ENCODE measurements at places on chromosomes 3 and 15.

DNA sequence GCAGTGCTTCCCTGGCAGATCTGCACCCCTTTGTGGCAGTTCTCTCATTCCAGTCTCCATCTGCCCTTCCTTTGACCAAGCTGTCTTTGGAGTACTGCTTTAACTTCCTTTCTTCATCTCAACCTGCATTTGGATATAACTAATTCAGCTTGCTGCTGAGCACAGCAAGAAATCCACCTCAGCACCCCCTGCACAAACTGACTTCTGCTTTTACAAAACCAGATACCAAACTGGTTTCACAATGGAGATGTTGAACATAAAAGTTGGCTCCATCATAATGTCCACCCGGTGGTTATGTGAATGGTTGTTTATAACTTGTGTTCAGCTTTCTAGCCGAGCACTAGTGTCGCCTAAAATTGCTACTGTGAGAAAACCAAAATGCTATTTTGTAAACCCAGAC lies 341.1 kb upstream of the SEMA6D start:
- DNase-seq = no peak

DNA sequence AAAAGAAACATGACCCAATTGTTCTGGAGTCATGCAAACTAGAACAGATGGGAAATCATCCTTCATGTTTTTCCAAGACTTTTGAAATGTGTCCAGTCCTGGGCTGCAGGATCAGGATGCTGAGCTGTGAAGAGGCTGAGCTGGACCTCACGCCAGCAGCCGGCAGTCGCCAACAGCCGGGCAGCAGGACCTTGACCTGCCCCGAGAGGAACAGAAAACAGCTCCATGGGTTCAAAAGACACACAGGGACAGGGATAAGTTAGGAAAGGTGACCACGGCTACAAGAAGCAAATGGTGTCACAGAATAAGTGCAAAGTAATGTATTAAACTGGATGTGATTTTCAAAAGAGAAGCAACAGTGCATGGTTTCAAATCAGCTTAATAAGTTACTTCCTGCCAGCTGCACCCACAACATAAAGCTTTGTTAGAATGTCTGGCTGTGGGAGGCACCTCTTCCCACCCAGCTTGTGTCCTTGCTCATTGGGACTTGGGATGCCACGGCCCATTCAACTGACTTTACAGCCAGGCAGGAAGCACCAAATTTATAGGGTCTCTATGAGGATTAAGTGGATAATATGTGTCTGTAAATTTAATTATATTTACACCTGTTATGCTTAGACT lies 266.4 kb downstream of the GABRG3 start:
- no peak for DNase-seq

GRCh38 chr3:195094191-195094921 lies 176.6 kb downstream of the XXYLT1 start:
- DNase-seq = no peak

DNA sequence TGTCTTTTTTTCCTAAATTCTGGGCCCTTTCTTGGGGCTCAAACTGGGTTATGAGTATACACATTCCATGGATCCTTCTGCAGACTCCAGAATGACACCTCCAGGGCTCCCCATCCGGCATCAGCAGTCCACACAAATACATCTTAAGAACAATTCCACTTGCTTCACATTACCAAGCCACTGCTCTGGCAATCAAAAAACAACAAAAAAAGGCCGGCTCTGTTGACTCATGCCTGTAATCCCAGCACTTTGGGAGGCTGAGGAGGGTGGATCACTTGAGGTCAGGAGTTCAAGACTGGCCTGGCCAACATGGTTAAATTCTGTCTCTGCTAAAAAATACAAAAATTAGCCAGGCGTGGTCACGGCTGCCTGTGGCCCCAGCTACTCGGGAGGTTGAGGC lies 49.9 kb upstream of the LPP start:
- no peak for DNase-seq

GRCh38 chr3:12489832-12490231 lies 5.6 kb downstream of the TSEN2 start:
- DNase-seq = no peak

DNA sequence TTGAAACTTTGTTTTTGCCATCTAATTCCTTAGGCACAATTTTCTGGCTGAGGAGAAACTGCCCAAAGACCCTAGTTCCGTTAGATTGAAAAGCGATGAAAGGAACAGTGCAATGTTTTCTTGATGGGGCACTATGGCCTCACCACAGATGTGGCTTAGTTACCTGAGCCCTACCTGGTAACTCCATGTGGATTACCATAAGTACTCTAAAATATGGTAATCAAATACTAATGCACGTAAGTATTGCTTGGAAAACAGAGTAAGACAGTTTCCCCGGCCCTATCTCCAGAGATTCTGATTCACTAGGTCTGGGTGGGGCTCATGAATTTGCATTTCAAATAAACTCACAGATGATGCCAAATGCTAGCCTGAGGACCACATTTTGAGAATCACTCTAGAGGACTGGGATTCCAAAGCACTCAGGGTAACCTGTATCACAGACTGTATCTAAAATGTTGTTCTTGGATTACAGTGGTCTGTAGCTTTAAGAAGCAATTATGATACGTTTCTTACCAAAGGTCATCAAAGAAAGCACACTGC lies 806.3 kb downstream of the FHIT start:
- no peak for DNase-seq

GRCh38 chr3:131739211-131739610 lies 236.4 kb upstream of the MRPL3 start:
- DNase-seq = no peak

GRCh38 chr15:29968895-29969561 lies 113.7 kb upstream of the GOLGA8J start:
- no peak for DNase-seq

DNA sequence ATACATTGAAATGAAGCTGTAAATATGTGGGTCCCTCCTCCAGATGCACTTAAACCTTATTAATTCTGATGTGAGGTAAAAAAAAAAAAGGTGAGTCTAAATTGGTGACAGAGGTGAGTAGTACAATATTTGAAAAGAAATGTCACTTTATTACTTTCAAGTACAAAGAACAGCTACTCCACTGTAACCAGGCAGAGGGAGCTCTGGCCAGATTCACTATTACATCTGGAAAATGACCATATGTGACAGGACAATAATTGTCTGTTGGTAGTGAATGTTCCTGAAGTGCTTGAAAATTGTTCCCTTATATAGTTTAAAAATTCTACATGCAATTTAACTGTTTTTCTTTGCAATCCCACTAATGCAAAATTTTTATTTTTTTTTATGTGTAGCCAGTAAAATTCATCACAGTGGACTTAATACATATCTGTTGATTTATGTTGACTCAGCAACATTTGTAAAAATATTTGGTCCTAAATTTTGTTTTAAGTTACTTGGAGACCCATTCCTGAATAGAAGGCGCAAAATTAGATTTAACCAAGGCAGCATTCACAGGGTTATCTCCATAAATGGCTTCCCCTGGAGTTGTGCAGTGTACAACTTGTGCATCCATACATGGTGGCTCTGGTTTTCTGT lies 231.9 kb upstream of the TBC1D5 start:
- DNase-seq = no peak

DNA sequence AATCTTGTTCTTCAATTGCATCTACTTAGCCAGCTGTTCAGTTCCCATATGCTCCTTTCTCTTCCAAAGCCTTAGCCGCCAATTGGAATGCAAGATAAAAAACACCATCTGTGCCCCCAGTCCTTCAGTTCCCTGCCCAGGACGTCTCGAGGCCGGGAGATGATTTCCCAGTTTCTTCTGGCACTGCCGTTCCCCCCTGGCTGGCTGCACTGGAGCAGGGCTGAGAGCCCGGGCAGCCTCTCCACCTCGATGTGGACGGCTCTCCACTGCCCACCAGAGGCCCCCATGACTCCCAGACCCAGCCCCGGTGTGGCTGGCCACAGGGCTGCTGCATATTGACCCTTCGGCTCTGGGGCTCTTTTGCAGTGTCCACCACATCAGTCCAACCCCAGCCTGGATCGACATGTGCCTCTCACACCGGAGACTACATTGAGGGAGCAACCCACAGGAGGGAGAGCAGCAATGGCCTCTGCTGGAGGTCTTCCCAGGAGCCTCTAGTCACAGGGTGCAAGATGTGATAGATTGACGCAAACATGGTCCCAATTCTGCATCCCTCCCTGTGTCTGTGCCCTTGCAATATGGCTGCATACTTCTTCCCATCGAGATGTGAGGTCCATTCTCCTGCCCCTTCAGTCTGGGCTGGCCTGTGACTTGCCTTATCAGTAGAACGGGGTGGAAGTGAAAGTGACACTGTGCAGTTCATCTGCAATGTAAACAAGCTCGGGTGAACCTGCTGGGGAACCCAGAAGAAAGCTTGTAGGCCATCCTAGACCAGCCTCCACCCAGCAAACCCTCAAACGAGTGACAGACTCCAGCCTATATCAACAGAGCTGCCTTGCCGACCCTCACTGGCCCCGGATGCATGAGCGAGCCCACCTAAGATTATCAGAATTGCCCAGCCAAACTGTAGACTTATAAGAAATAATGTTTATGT lies 52.3 kb upstream of the PRR20G start:
- no peak for DNase-seq

- no peak for DNase-seq
These were observed 671.9 kb upstream of the CBLB start for GRCh38 chr3:106540743-106541142.

GRCh38 chr3:17745894-17746293 lies 3.5 kb upstream of the TBC1D5 start:
- DNase-seq = no peak

DNA sequence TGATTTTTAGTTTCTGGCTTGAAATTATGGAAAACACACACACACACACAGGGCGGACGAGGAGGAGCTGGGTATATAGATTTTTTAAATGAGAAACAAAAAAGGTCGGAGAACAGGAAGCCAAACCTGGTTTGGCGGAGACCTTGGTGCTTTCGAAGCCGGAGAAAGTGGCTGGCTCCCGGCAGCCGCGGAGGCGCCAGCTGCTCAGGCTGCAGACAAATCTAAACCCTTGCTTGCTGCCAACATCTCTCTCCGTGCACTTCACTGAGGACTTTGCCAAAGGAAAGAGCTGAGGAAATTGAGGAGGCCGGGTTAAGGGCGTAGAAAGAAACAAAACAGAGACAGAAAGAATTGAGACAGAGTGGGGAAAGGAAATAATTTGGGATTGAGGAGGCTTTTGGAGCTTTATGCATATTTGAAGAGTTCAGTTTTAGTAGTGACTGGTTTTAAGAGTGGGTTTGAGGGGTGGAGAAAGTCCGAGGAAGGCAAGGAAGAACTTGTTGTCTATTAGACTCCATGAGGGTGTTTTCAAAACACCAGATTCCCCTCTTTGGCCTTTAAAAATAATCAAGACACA lies 2.2 kb downstream of the ZIC1 start:
- DNase-seq = no peak

DNA sequence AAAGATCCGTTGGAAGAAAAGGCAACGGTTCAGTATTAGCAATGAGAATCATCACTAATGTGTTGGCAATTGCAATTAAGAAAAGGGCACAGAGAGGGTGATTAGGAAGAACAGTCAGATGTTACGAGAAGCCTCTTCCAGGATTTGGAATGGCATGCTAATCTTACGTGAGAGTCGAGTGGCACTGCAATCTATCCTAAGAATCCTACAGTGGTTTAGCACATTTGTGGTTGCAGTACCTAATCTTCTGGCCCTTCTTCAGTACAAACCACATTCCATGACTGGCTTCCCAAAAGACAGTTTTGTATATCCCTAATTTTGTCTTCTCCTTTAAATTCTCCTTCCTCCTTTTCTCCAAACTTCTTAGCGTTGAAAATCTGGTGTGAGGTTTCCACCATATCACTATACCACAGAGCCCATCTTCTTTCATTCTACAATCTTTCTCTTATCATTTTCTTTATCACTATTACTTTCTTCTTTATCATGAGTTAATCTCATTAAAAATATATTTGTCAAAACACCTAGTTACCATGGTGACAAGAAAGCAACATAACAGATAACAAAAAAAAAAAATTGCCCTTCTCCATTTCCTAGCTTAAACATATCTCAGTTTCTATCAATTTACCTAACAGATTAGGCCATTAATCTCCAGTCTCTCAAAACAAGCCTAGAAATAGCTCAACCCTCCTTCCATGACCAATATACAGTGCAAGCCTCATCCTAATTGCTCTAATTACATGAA lies 60.1 kb downstream of the IGSF11 start:
- DNase-seq = no peak

DNA sequence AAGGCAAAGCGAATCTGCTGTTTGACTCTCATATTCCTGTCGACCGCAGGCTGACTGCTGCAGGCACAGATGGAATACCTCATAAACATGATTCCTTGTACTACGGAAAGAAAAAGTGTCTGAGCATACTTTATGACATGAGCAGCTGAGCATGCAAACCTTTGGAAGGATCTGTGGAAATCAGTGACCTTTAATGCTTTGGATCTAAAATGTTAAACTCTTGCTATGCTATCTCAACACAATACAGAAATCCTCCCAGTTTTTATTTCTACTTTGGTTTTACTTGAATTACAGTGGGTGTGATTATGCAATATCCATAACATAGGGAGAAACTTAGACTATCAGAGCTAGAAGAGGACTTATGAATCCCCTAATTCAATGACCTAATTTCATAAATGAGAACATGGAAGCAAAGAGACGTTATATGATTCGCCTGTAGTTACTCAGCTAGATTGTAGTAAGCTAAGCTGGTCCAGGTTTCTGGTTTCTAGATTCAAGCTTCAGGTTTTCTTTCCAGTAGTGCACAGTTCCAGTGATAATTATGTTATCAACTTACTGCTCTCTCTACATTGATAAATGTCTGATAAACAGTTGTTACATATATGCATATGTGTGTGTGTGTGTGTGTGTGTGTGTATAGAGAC lies 127.6 kb upstream of the GBE1 start:
- DNase-seq = no peak

- DNase-seq = no peak
These were observed 179.9 kb upstream of the THBS1 start for GRCh38 chr15:39400821-39401550.

DNA sequence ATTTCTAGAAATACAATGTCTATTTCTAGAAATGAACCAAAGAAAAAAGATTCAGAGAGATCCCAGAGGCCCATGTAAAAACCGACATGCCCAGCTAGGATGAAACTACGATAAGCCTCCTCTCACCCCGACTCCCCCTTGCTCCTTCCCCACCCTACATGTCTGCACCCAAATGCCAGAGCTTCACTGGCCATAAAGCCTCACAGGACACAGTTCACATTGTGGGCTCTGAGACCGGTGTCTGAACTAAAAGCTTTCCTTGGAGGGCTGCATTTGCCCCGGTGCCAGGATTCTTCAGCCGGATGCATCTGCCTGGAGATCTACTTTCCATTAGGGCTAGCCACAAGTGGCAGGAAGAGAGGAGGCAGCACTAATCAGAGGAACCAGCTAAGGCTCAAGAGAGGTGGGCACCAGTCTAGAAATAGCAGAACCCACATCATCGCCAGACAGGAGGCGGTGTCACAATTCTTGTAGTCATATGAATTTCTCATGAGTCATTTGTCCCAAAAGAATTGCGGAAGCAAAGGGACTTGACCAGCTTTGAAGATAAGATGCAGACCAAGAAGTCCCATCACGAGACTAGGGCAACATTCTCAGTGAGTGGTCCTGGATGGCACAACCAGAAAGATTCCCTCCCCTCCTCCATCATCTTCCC lies 353.6 kb downstream of the NTRK3 start:
- DNase-seq = no peak

All from renal cortex interstitium (tissue), 15 donors.